ENCODE measurements at places on chromosomes 5 and 9. TPM values are rescaled to one million over a fixed set of nuclear protein-coding genes. Genes with fewer than 3 reads are reported as not detected.

The ATOSB gene
- 0.95 TPM for polyA plus RNA-seq

The KIAA0825 gene
- 0.68 TPM for polyA plus RNA-seq

The ANKRD31 gene
- 0.37 TPM for polyA plus RNA-seq

- DNase-seq, result no peak
These were observed 12.1 kb upstream of the HAUS6 start for GRCh38 chr9:19114680-19115270.

- DNase-seq, result no peak
These were observed 103.0 kb downstream of the NTRK2 start for GRCh38 chr9:84772511-84772910.

- DNase-seq, result no peak
These were observed 7.1 kb downstream of the PRKAA1 start for GRCh38 chr5:40790947-40791593.

- no peak for DNase-seq
These were observed 50.8 kb downstream of the FXN start for GRCh38 chr9:69086312-69086711.

- no peak for DNase-seq
These were observed 48.8 kb downstream of the TRPM3 start for GRCh38 chr9:71072587-71072986.

- DNase-seq, result no peak
These were observed 37.7 kb upstream of the IL7R start for GRCh38 chr5:35819026-35819425.

DNA sequence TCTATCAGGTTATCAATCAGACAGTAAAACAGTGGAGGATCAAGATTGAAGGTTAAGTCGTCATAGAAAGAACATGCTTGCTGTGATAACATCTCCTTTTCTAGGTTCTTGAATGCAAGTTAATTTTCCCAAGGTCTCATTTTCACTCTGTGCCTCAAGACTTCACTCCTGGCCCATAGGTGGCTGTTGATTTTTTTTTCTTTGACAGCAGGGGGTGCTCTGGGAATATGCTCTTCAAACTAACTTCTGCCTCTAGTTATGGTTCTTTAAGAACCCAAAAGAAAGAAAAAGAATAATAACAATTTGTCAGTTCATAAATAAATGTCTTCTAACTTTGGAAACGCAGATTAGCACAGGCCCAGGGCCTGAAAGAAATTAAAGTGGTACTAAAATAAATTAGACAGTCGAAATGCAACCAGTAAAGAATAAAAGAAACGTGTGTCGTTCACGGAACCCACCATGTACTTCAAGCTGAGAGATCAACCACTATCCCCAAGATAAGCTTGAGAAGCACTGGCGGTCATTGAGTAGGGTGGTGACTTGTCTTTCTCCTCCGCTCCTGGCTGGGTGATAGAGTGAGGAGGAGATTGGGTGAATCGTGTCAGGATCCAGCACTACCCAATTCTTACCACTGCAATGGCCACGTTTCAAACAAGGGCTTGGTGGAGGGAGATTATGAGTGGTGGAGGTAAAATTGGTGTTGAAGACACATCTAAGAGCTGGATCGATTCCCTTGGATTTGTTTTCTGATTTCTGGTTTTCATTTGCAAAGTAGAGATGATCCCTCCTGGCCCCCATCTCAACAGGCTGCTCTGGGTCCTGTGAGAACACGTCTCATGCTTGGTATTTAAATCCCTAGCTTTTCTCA, 93.4 kb upstream of the IRX4 start:
- no peak for DNase-seq

- no peak for DNase-seq
These were observed 64.7 kb upstream of the SPOCK1 start for GRCh38 chr5:137563646-137564397.

DNA sequence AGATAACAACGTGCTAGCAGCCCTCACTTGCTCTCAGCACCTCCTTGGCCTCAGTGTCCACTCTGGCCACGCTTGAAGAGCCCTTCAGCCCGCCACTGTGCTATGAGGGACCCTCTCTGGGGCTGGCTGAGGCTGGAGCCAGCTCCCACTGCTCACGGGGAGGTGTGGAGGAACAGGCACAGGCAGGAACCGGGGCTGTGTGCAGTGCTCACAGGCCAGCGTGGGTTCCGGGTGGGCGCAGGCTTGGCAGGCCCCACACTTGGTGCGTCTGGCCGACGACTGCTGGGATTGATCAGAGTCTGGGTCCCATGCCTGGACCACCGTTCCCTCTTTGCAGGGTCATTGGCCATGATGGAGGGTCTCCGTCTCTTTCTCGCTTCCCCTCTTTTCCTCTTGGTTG, 194.3 kb upstream of the GRAMD2B start:
- no peak for DNase-seq

Measured in naive thymus-derived CD4-positive, alpha-beta T cell (primary cell).